ENCODE measurements at places on chromosomes 16 and 17. TPM values are rescaled to one million over a fixed set of nuclear protein-coding genes. Genes with fewer than 3 reads are reported as not detected.

The C16orf89 gene
- total RNA-seq, result not detected

GRCh38 chr17:79795795-79796443 is 958 bp downstream of the CBX8 start:
- no peak overlapping the region for H3K27ac ChIP-seq
- H3K4me1 ChIP-seq, result peaks cover 13% of the 10 kb centered on the region
- H3K4me3 ChIP-seq, result peak overlapping the region; percentile 55

The KREMEN2 gene
- not detected for total RNA-seq

The ZP2 gene
- total RNA-seq, result not detected

GRCh38 chr17:32142857-32143526 is 690 bp downstream of the RHOT1 start:
- H3K4me1 ChIP-seq, result peaks cover 43% of the 10 kb centered on the region
- peak overlapping the region; percentile 63 for H3K27ac ChIP-seq
- H3K27me3 ChIP-seq, result no peaks in the 10 kb centered on the region
- no peaks in the 10 kb centered on the region for H3K36me3 ChIP-seq

DNA sequence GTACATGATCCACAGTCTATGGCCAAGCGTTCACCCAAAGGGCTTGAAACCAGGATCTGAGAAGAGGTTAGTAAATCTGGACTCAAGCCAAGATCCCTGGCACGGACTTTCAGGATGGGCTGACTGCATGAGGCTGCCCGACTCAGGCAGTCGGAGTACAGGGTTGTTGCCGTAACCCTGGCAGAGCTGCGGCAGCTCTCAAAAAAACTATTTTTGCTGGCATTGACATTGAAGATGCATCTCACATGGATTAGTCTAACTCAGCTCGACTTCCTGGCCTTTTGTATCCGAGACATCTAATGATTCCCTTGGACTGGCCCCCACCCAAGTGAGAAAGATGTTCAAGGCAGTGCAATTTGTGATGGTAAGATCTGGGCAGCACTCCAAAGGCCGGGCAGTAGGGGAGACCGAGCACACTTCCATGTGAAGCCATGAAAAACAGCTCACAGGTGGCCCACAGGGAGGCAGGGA is 6.2 kb downstream of the SLC47A1 start:
- H3K27me3 ChIP-seq, result no peaks in the 10 kb centered on the region
- peak overlapping the region; percentile 100 for H3K27ac ChIP-seq
- no peak overlapping the region for H3K4me3 ChIP-seq
- H3K4me1 ChIP-seq, result peaks cover 40% of the 10 kb centered on the region

The NSRP1 gene
- total RNA-seq, result 5.8 TPM

GRCh38 chr17:10088444-10088843 is 110.0 kb downstream of the GAS7 start:
- no peaks in the 10 kb centered on the region for H3K27me3 ChIP-seq
- H3K4me1 ChIP-seq, result no peaks in the 10 kb centered on the region
- no peak overlapping the region for H3K4me3 ChIP-seq
- no peaks in the 10 kb centered on the region for H3K36me3 ChIP-seq
- DNase-seq, result no peak

The GAS7 gene
- 2.6 TPM for total RNA-seq

DNA sequence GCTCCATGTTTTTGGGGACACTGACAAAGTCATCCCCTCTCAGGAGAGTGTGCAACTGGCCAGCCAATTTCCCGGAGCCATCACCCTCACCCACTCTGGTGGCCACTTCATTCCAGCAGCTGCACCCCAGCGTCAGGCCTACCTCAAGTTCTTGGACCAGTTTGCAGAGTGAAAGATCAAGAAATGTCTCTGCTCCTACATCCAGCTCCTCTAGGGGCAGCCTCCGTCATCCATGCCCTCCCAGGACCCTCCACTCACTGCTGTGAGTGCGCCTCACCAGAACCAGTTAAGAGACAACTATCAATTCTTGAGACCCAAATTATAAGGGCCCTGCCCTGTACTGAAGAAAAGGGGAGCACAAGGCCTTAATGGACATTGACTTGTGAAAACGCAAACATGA is 1.1 kb downstream of the OVCA2 start:
- H3K4me1 ChIP-seq, result no peaks in the 10 kb centered on the region
- no peaks in the 10 kb centered on the region for H3K27me3 ChIP-seq
- H3K27ac ChIP-seq, result no peak overlapping the region
- DNase-seq, result no peak
- no peaks in the 10 kb centered on the region for H3K36me3 ChIP-seq
- H3K4me3 ChIP-seq, result no peak overlapping the region

The RGS11 gene
- total RNA-seq, result 0.37 TPM

The LPO gene
- not detected for total RNA-seq

DNA sequence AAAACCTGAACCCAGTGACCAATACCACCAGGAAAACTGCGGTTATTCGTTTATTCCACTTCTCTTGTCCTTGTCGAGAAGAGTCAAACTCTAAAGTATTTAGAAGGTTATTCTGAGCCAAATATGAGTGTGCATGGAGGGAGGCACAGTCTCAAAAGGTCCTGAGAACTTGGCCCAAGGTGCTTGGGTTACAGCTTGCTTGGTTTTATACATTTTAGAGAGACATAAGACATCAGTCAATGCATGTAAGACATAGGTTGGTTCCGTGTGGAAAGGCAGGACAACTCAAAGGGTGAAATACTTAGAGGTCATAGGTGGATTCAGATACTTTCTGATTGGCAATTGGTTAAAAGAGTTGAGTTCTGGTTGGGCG is 681 bp upstream of the TRAP1 start:
- no peaks in the 10 kb centered on the region for H3K27me3 ChIP-seq
- H3K27ac ChIP-seq, result peak overlapping the region; percentile 85
- DNase-seq, result no peak
- H3K4me3 ChIP-seq, result peak overlapping the region; percentile 96
- peaks cover 16% of the 10 kb centered on the region for H3K4me1 ChIP-seq

- H3K4me1 ChIP-seq, result no peaks in the 10 kb centered on the region
- H3K4me3 ChIP-seq, result no peak overlapping the region
- H3K36me3 ChIP-seq, result no peaks in the 10 kb centered on the region
- no peak overlapping the region for H3K27ac ChIP-seq
These were observed 10.0 kb downstream of the ALDH3A1 start for GRCh38 chr17:19738073-19738449.

DNA sequence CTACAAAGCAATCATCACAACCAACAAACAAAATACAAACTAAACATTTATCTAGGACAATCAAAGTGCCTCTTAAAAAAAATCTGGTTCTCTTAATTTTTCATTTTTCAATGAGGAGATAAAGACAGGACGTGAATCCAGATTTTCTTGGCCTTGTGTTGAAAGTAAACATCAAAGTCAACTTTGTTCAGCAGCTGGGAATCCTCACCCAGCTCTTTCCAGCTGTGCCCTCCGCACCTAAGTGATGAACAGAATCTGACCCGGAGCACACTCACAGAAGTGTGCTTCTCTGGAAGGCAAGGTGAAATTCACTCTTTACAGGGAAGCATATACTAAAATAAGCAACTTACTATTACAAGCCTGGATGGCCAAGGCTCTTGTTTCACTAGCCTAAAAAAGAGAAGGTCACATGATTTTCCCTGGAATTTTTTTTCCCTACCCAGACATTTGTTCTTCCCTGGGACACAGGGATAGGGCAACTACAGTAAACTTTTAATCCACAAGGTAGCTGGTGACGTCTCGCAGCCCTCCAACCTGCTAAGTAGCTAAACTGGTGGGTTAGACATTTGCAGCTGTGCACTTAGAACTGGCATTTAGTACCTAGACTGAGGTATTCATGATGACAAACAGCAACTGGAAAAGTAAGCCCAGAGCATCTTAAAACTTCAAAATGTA is 3.2 kb downstream of the WIPI1 start:
- H3K36me3 ChIP-seq, result no peaks in the 10 kb centered on the region
- no peaks in the 10 kb centered on the region for H3K4me1 ChIP-seq
- DNase-seq, result no peak
- no peaks in the 10 kb centered on the region for H3K27me3 ChIP-seq
- H3K27ac ChIP-seq, result no peak overlapping the region
- H3K4me3 ChIP-seq, result no peak overlapping the region

The KRTAP2-4 gene
- not detected for total RNA-seq

The KRT25 gene
- not detected for total RNA-seq

The GRB7 gene
- 10.4 TPM for total RNA-seq

GRCh38 chr17:64158831-64159590 is 29.1 kb upstream of the ERN1 start:
- DNase-seq, result no peak
- no peaks in the 10 kb centered on the region for H3K36me3 ChIP-seq
- no peak overlapping the region for H3K4me3 ChIP-seq
- H3K4me1 ChIP-seq, result peaks cover 26% of the 10 kb centered on the region
- no peaks in the 10 kb centered on the region for H3K27me3 ChIP-seq

GRCh38 chr16:19338335-19338734 is 52.8 kb downstream of the CLEC19A start:
- no peaks in the 10 kb centered on the region for H3K27me3 ChIP-seq
- no peak for DNase-seq
- no peak overlapping the region for H3K4me3 ChIP-seq
- no peak overlapping the region for H3K27ac ChIP-seq
- H3K36me3 ChIP-seq, result no peaks in the 10 kb centered on the region
- H3K4me1 ChIP-seq, result no peaks in the 10 kb centered on the region

- H3K36me3 ChIP-seq, result no peaks in the 10 kb centered on the region
- no peaks in the 10 kb centered on the region for H3K4me1 ChIP-seq
- H3K27ac ChIP-seq, result no peak overlapping the region
- no peak for DNase-seq
- no peak overlapping the region for H3K4me3 ChIP-seq
These were observed 31.6 kb downstream of the HOXB1 start for GRCh38 chr17:48499248-48499647.

GRCh38 chr17:47945529-47946508 is 4.4 kb downstream of the PNPO start:
- no peaks in the 10 kb centered on the region for H3K27me3 ChIP-seq
- H3K27ac ChIP-seq, result peak overlapping the region; percentile 86
- peak; percentile 92 for DNase-seq
- H3K36me3 ChIP-seq, result no peaks in the 10 kb centered on the region

The KCTD11 gene
- total RNA-seq, result 2.8 TPM

- H3K27me3 ChIP-seq, result no peaks in the 10 kb centered on the region
- H3K4me1 ChIP-seq, result peaks cover 6% of the 10 kb centered on the region
- no peak overlapping the region for H3K27ac ChIP-seq
- H3K36me3 ChIP-seq, result no peaks in the 10 kb centered on the region
These were observed 6.8 kb downstream of the THUMPD1 start for GRCh38 chr16:20734782-20735181.

DNA sequence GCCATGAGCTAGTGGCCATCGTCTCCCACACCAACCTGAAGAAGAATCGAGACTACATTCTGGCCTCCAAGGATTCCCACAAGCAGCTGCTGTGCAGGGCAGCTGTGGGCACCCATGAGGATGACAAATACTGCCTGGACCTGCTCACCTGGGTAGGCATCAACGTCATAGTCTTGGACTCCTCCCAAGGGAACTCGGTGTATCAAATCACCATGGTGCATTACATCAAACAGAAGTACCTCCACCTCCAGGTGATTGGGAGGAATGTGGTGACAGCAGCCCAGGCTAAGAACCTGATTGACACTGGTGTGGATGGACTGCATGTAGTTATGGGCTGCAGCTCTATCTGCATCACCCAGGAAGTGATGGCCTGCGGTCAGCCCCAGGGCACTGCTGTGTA is 70.2 kb downstream of the GRIN2A start:
- no peaks in the 10 kb centered on the region for H3K36me3 ChIP-seq
- no peak overlapping the region for H3K4me3 ChIP-seq
- H3K4me1 ChIP-seq, result no peaks in the 10 kb centered on the region
- H3K27ac ChIP-seq, result no peak overlapping the region
- DNase-seq, result no peak

DNA sequence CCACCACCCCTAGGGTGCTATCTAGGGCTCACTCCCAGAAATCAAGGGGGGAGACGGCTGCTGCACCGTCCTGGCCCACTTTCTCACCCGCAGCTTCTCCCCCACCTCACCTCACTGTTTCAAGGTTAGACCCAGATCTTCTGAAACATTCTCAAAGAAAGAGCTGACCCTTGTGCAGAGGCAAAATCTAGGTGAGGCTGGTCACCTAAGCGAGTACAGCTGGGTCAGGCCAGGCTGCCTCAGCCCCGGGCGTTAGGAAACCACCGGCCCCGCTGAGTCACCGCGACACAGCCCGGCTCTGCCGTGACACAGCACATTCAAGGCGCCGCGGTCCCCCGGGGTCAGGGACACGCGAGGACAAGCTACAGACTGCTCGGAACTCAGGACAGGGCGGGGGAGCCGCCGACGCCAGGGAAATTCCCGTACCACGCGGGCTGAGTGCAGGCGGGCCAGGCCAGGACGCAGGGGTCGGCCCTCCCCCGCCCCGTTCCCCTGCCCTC is 27.1 kb downstream of the GNPTG start:
- H3K4me1 ChIP-seq, result no peaks in the 10 kb centered on the region
- no peaks in the 10 kb centered on the region for H3K27me3 ChIP-seq
- no peaks in the 10 kb centered on the region for H3K36me3 ChIP-seq
- peak overlapping the region; percentile 62 for H3K27ac ChIP-seq
- peak overlapping the region; percentile 54 for H3K4me3 ChIP-seq

DNA sequence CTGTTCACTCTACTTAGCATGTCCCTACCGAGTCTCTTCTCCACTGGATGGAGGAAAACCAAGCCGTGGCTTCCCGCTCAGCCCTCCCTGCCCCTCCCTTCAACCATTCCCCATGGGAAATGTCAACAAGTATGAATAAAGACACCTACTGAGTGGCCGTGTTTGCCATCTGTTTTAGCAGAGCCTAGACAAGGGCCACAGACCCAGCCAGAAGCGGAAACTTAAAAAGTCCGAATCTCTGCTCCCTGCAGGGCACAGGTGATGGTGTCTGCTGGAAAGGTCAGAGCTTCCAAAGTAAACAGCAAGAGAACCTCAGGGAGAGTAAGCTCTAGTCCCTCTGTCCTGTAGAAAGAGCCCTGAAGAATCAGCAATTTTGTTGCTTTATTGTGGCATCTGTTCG is 2.8 kb upstream of the LPCAT2 start:
- no peaks in the 10 kb centered on the region for H3K27me3 ChIP-seq
- H3K36me3 ChIP-seq, result no peaks in the 10 kb centered on the region
- no peak overlapping the region for H3K27ac ChIP-seq
- no peak for DNase-seq
- peaks cover 16% of the 10 kb centered on the region for H3K4me1 ChIP-seq
- H3K4me3 ChIP-seq, result no peak overlapping the region

The C17orf50 gene
- total RNA-seq, result not detected

The PPY gene
- not detected for total RNA-seq

The TMC6 gene
- total RNA-seq, result 16.0 TPM

DNA sequence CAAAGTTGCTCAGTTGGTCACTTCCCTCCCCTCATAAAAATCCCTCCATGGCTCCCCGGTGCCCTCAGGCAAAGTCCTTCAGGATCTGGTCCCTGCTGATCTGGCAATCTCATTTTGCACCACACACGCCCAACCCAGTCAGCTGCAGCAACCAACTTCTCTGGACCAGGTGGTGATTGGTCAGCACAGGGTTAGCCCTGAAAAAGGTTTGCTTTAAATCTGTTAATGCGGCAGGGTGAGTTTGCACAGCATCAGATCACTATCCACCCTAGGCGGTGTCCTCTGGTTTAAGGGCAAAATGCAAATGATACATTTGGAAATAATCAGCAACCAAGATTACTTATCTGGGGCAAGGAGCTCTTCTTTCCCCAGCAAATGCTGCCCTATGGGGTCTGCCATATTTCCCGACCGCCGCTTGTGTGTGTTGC is 42.9 kb upstream of the TNRC6C start:
- H3K27me3 ChIP-seq, result no peaks in the 10 kb centered on the region
- H3K4me3 ChIP-seq, result no peak overlapping the region
- H3K27ac ChIP-seq, result no peak overlapping the region
- H3K4me1 ChIP-seq, result peaks cover 5% of the 10 kb centered on the region
- no peak for DNase-seq

Data from right lobe of liver (tissue), 6 donors.